ENCODE measurements at places on chromosomes 11 and 22. TPM values are rescaled to one million over a fixed set of nuclear protein-coding genes. Genes with fewer than 3 reads are reported as not detected.

DNA sequence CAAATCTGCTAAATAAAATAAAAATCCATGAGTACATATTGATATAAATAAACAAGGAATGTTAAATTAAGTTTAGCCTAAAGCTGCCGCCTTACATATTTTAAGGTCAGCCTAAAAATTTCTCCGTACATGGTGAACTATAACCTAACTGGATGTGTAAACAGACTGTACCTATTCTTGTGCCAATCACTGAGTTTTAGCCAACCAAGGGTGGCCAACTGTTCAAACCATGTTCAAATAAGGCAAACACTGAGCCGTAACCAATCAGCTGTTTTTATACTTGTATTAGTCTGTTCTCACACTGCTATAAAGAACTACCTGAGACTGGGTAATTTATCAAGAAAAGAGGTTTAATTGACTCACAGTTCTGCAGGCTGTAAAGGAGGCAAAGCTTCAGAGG is 8.6 kb upstream of the QSER1 start:
- no peak for DNase-seq

- DNase-seq = no peak
Observed at GRCh38 chr11:47259232-47259977, 1.6 kb downstream of the NR1H3 start.

The MUC5AC gene
- total RNA-seq = not detected

DNA sequence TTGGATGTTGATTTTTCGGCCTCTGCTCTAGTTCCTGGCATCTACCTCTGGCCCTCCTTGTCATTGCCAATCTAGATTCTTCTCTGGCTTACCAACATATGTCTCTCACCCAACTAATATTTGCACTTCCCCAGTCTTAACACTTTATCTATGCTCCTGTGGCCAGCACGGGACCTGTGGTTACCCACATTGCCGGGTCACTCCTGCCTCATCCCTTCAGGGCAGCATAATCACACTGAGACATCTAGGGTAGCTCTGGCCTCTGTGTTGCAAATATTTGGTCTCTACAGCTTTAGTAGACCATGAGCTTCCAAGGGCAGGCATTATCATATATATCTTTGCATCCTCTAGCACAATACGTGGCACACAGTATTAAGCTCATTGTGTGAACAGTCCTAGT is 182.0 kb upstream of the ARHGAP20 start:
- DNase-seq = no peak

Measured in glomerular endothelial cell (primary cell).